ENCODE measurements at places on chromosomes 13 and 19.

GRCh38 chr19:20482721-20483120 lies 82.9 kb downstream of the ZNF737 start:
- no peak for DNase-seq

DNA sequence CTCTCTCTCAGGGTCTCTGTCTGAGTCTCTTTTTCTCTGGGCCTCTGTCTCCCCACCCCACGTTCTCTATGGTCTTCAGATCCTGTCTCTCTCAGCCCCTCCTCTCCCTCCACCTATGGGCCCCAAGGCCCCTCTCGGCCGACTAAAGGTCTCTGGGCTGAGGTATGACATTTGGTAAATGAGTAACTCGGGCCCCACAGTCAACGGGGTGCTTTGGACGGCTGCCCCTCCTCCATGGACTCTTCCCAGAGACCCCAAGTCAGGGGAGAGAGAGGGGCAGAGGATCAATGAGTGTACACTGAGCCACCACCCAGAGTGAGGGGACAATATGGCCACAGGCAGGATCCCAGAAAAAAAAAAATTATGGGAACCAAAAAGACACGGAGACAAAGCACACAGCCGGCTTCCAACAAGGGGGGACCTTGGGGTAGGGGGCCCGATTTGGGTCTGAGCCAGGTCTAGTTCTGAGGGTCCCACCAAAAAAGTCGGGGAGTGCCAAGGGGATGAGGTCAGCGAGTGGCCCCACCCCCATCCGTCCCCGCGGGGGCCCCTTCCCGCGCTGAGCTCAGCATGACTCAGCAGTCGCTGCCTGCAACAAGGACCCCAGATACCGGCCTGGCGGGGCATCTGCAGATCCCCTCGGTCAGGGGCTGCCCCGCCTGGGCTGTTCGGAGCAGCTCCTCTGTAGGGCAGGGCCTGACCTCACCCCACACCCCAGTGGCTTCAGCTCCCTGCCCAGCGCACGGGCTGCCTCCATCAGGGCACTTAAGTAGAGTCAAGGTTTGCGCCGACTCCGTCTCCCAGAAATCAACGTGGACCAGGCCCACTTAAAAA lies 1.5 kb upstream of the FTL start:
- peak; percentile 85 for DNase-seq

DNA sequence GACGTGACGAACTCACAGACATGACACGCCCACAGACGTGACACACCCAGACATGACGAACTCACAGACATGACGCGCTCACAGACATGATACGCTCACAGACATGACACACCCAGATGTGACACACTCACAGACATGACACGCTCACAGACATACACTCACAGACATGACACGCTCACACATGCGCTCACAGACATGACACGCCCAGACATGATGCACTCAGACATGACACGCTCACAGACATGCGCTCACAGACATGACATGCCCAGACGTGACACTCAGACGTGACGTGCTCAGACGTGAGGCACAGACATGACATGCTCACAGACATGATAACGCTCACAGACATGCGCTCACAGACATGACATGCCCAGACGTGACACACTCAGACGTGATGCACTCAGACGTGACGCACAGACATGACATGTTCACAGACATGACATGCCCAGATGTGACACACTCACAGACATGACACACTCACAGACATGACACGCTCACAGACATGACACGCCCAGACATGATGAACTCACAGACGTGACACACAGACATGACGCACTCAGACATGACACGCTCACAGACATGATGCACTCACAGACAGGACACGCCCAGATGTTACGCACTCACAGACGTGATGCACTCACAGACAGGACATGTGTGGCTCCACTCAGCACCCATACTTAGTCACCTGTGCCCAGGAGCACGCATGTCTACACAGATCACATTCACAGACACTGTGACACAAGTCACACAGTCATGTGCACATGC lies 8.1 kb downstream of the ERFL start:
- no peak for DNase-seq

GRCh38 chr19:41795031-41795461 lies 1.3 kb upstream of the CEACAM3 start:
- peak; percentile 79 for DNase-seq

GRCh38 chr13:51818276-51818675 lies 14.3 kb upstream of the DHRS12 start:
- no peak for DNase-seq

GRCh38 chr19:58466089-58466759 lies 656 bp upstream of the ZNF324 start:
- DNase-seq: no peak

DNA sequence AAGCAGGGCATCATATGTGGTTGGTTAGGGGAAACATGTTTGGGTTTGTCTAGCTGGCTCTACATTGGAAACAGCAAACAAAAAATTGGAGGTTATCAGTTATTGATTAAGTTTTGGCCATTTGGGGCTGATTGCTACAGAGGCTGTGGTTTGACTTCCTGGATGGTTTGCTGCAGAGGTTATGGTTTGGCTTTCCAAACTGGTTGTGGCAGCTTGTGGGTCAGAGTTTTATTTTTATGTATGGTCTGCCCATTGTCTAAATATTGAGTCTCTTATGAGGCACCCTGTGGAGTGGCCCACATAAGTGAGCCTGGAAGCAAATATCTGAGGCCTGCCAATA lies 261.6 kb downstream of the GPC5 start:
- DNase-seq: no peak

- DNase-seq: no peak
Measured at GRCh38 chr19:38836159-38836982, 4.8 kb upstream of the ECH1 start.

- peak; percentile 19 for DNase-seq
Measured at GRCh38 chr19:33767898-33768413, 28.7 kb upstream of the KCTD15 start.

- no peak for DNase-seq
Measured at GRCh38 chr13:39224671-39225240, 186.5 kb downstream of the NHLRC3 start.

GRCh38 chr13:76884186-76884906 lies 1.9 kb downstream of the KCTD12 start:
- peak; percentile 25 for DNase-seq

- no peak for DNase-seq
Measured at GRCh38 chr13:62875118-62875640, 1459.5 kb upstream of the PCDH20 start.

DNA sequence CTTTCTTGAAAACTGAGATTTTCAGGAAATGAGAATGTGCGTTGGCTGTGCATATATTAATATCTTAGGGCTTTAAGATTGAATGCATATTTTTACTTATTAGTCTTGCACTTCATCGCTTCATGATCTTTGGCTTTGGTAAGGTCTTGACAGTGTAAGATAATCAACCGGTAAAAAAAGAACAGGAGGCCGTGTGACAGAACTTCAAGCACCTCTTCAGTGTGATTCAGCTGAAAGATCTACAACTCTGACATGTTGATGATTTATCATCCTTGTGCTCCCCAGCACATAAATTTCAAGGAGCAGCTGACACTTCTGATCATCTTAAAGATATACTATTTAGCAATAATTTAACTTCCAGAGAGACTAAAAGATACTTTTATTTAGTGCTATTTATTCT lies 195.1 kb downstream of the HS6ST3 start:
- DNase-seq: no peak

GRCh38 chr19:7997809-7998480 lies 7.5 kb downstream of the ELAVL1 start:
- no peak for DNase-seq

GRCh38 chr19:6062961-6063575 lies 47.2 kb downstream of the RFX2 start:
- DNase-seq: no peak

- no peak for DNase-seq
Measured at GRCh38 chr13:113404366-113404722, 40.4 kb upstream of the GRTP1 start.

DNA sequence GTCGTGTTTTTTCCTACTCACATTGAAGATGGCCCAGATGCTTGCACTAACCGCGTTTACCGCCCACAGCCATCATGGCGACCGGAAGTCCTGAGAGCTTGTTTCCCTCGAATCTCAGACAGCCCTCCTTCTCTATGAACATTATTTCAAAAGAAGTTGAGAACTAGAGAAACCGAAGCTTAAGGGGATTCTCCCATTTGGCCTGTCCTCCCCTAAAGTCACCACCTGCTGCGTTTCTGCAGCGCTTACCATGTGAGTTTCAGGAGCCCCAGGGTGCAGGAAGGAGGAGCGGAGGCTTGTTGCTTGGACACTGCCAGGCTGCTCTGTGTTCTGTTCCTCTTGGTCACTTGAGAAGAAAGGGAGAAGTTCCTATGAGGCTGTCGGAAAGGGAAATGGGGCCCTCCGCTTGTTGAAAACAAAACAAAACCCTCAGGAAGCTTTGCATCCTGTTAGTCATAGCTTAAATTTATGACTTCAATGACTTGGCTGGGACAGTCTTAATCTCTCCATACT lies 6.2 kb downstream of the CARD8 start:
- peak; percentile 87 for DNase-seq

- no peak for DNase-seq
Measured at GRCh38 chr19:2457394-2458037, 757 bp upstream of the LMNB2 start.

DNA sequence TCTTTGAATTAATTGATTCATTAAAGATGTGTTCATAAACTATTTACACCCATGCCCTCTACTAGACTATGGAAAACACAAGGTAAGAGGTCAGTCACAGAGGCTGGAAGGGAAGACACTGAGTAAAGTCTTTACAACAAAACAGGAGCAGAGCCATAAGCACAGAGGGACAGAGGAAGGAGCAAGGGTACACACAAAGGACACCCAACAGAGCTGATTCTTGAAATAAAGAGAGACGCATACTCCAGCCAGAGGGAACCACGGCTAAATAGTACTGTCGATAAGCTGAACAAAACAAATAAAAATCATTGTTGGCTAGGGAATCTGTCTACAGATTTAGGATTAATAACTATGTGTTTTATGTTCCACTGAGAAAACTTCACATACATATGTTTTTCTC lies 289.2 kb downstream of the EFNB2 start:
- DNase-seq: no peak

GRCh38 chr13:110428313-110428712 lies 121.2 kb downstream of the COL4A2 start:
- no peak for DNase-seq

DNA sequence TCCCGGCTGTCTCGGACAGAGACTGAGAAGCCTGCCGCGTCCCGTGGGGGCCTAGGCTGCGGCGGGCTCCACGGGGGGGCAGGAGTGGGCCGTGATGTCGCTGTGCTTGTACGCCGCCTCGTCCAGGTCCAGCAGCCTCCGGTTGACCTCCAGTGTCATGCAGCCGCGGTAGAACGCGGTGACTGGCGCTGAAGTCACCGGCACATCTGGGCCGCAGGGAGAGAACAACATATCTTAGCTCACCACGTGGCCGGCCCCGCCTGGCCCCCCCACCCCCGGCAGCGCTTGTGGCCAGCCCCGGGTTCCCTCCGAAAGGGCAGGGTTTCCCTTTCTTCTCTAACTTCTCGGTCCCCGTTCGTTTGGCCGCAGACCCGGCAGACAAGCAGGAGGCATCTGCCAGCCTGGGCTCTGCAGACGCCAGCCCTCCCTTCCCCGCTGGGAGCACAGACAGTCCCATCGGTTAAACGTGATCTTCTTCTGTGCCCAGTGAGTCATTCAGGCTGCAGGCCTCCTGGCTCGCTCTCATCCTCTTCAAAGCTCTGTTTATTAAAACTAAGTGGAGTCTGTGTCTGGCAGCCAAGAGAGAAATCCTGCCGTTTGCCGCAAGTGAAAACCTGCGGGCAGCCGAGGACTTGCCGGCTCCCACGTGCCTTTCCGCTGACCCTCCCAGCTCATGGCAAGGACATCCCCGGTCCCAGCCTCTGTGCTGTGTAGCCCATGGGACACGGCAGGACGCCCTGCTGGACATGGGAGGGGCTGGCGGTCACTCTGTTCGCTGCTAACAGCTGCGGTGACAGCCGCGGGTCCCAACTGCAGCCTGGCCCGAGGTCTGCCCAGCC lies 42.8 kb downstream of the GAS6 start:
- DNase-seq: no peak

DNA sequence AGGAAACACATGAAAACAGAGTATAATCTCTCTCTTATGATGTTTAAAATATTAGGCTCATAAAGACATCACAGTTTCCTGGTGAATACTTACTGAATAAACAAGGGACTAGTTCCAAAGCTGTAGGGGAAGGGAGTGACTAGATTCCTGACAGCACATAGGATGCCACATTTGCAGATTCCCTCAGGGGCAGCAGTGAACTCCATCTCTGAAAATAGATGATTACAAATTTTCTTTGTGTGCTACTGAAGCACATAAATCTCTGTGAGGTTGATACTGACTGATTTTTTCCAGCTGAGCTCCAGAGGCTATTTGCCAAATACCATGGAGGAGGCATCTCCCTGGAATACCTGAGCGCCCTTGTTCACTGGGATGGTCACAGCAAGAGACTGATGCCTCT lies 77.3 kb downstream of the FGF9 start:
- DNase-seq: no peak

Data from activated CD4-positive, alpha-beta T cell treated with anti-CD3 and anti-CD28 coated beads, Interleukin-2, Interleukin-6, amounts not matched to agents 100 ng/mL and 50 ng/mL, durations not matched to agents 16 hours and 8 hours (primary cell).